Stimulated activated CD8-positive, alpha-beta memory T cell treated with anti-CD3 and anti-CD28 coated beads, Interleukin-15, amount 100 ng/mL, for 1 hour (primary cell): ENCODE measurements at places on chromosomes 5 and 9.

DNA sequence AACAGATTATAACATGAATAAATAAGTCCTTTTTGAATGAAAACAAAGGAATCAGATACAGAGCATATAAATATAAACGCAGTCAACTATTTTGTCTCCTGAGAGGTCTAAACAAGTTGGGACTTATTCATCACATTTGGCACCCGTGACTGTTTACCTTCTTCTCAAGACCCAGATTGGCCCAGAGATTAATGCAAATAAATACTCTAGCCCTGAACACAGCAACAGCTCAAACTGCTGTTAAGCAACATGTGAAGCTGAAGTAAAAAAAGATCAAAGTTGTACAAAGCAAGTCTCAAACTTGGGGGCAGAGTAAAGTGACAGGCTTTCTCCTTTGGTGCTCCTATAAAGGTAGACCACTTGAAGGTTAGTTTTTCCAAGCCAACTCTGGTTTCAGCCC is 95.0 kb upstream of the NR5A1 start:
- no peak for DNase-seq

DNA sequence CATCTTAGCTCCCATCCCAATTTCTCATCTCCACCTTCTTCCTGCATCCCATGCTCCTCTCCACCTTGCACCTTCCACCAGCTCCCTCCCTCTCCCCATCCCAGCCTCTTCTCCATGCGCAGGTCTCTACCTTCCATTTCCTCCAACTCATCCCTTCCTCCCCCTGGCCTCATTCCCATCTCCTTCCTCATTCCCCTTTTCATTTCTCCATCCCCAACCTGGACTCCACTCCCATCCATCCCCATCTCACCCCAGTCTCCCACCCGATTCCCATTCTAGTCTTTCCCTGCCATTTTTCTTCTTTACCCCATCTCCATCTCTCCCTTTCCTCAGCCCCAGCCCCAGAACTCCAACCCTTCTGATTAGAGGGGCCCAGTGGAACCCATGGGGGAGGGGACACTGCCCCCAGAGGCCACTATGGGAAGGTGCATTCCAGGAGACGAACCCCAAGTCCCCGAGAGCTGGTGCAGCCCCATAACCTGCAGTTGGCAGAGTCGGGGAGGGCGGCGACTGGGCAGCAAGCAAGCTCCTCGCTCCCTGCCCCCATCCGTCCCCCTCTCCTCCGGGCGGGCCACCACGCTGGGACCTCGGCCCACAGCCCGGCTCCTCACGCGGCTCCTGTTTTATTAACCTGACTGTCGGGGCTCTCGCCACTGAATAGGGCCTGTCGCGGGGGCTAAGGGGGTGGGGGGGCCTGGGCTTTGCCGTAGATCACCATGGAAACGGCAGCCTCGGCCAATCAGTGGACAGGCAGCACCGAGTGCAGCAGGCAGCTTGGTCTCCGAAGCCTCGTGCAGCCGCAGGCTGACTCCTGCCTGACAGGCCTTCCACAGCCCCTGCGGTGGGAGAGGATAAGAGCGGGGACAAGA is 66.7 kb downstream of the PCDH1 start:
- no peak for DNase-seq

GRCh38 chr5:95087816-95088317 is 197.0 kb downstream of the MCTP1 start:
- DNase-seq: no peak

GRCh38 chr9:120916588-120916987 is 10.0 kb downstream of the TRAF1 start:
- DNase-seq: no peak

GRCh38 chr9:70043285-70043684 is 363 bp upstream of the MAMDC2 start:
- DNase-seq: no peak

DNA sequence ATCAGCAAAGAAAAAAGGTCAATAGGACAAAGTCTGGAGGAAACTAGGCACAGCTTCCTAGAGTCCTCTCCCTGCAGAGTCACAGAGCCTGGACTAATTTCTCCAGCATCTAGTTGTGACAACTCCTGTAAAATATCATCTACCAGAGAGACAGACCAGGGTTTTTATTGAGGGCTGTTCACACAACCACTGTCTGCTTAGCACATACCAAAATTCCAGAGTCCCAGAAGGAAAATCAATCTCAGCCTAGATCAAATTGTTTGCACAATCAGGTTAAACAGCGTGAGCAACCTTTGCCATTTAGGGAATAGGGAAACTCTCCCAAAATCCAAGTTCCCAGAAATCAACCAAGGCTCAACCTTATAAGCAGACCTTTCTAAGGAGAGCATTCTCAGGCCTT is 190.3 kb downstream of the SYK start:
- DNase-seq: no peak

- no peak for DNase-seq
Measured at GRCh38 chr5:169697976-169698375, 60.9 kb downstream of the DOCK2 start.

DNA sequence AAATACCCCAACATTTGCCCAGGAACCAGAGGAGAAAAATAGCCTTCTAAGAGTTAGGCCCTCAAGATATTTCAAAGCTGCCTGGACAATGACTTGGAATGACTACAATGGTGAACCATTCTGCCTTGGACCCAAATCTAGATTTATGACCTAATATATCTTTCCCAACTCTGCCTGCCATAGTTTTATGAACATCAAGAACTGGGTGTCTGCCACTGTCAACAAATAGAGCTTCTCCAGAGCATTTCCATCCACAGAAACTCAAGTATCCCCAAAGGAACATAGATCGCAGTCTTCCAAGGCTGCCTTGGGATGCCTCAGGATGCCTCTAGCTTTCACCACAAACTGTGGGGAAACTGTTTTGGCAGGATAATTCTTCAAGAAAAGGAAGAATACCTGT is 48.2 kb upstream of the NFIB start:
- no peak for DNase-seq

DNA sequence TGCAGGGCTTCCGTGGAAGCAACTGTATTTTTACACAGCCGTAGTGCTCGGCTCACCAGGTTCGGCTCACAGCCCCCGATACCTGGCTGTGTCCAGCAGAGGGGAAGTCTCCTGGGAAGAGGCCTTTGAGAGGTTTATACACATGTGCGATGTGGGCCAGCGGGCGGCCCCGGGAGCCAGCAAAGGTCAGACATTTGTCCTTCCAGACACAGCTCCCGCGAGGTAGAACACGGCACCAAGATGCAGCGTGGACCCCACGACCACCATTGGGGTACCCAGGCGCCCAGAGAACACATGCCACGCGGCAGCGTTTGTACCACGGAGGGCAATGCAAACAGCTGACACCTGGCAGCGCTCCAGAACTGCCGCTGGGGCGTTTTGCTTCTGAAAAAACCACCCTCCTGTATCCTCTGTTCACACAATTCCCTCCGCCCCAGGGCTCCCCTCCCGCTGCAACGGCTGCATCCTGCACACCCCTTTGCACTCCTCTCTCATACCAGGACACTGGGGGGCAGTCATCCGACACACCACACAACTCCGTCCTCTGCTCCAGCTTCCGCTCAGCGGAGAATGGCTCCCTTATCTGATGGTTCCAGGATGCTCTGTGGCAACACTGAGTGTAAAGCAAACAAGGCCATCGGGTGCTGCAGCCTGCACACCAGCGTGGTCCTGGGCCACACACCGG is 235.3 kb downstream of the SYK start:
- peak; percentile 14 for DNase-seq
